ENCODE measurements at places on chromosomes 1 and 21. TPM values are rescaled to one million over a fixed set of nuclear protein-coding genes. Genes with fewer than 3 reads are reported as not detected.

DNA sequence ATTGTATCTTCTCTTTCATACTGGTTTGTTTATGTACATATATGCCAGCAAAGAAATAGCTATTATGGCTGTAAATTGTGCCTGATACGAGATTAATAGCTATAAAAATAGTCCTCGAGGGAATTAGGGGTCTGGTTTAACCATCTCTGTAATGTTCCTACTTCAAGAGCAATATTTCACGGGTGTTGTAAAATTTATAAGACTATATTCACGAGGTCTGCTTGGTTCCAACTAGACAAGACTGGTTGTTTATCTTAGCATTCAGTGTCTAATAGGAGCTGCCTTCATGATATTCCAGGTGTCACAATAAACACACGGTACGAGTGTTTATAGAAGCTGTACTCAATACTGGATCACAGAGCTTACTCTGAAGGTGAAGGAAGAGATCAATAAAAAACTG, 389.9 kb downstream of the SIPA1L2 start:
- DNase-seq: no peak

- DNase-seq: no peak
Measured at GRCh38 chr1:8939362-8939995, 6.2 kb upstream of the CA6 start.

DNA sequence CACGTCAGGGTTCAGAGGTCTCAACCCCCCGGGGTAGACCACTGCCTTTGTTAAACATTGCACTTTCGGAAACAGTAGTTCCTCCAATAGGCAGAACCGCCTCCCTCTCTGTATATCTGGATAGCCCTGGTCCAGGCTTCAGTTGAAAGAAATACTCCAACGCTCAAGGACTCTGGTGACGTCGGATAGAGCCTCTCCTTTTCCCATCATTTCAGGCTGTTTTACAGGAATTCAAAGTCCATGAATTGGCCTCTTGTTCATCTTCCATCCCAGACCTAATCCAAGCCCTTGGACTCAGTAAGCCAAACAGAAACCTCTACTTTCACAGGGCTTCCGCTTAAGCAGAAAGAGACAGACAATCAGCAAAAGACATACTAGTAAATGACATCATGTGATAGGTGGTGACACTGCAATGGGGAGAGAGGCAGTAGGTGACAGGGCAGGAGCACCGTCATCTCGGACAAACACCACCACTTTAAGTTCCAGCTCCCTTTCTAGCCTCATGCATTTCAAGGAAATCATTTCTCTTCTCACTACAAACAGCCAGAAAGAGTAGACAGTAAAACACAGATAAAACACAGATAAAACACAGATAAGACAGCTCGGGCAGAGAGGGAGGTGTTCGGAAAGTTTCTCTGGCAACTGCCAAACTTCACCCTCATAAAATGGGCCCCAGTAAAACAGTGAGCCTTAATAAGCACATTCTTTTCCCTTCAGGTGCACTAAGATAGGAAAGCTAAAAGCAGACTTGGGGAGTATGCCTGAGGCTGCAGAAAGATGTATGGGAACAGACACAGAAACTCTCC, 2.3 kb upstream of the PLA2G2A start:
- no peak for DNase-seq

DNA sequence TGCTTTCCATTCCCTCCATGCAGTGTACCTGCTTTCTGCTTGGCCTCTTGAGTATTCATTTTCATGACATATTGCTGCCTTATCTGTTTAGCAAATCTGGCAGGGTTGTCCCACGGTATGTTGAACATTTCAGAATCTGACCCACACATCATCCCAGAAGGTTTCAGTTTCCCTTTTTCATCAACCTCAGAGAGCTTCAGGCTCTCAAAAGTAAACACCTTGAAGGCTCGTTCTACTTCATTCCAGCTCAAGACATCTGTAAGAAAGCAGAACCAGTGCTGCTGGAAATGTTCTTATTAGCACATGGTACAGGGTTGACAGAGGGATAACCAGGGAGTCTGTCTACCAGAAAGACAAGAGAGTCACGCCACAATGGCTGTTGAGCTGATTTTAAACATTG, 103.6 kb downstream of the SPAG17 start:
- no peak for DNase-seq

- no peak for DNase-seq
Measured at GRCh38 chr1:43265431-43265830, 4.4 kb upstream of the TMEM125 start.

DNA sequence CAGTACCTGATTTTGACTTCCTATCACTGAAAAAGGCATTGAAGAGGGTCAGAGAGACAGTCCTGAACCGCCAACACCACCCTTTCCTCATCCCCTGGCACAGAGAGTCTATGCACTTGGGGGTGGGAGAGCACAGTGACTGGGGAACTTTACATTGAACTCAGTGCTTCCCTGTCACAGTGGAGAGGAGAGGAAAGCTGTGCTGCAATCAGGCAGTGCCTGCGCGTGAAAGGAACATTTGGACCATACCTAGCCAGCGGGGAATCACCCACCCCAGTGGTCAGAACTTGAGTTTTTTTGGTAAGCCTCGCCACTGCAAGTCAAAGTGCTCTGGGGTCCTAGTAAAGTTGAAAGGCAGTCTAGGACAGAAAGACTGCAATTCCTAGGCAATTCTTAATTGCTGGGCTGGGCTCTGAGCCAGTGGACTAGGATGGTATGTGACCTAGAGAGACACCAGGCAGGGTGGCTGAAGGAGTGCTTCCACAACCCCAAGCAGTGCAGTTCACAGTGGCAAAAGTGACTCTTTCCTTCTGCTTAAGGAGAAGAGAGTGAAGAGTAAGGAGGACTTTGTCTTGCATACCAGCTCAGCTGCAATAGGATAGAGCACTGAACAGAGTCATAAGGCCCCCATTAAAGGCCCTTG, 9.4 kb upstream of the HENMT1 start:
- DNase-seq: no peak

Gene ATP1A4
- not detected for total RNA-seq

- DNase-seq: peak; percentile 74
Measured at GRCh38 chr1:201026836-201027235, 3.3 kb upstream of the KIF21B start.

GRCh38 chr1:53380296-53380695, 52.4 kb upstream of the LRP8 start:
- DNase-seq: no peak

GRCh38 chr1:79363430-79363829, 356.9 kb upstream of the ADGRL4 start:
- no peak for DNase-seq

DNA sequence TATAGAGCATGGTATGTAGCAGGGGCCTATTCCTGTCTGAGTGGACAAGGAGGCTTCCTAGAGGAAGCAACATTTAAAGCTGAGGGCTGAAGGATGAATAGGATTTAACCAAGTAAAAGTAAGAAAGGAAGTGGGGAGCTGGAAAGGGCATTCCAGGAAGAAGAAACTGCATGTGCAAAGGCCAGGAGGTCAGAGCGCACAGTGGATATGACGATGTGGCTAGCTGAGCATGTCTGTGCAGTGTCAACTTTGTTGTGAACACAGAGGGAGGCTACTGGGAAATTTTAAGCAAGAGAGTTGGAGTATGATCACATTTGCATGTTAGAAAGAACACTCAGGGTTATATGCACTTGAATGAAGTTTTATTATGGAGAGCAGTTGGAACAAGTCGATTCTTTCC, 28.6 kb upstream of the JUN start:
- no peak for DNase-seq

GRCh38 chr1:56578138-56578962, 1.0 kb downstream of the PLPP3 start:
- DNase-seq: peak; percentile 92

Gene TLCD4
- 2.4 TPM for total RNA-seq

- DNase-seq: peak; percentile 83
Measured at GRCh38 chr1:44810101-44810761, 1.9 kb downstream of the BTBD19 start.
